Cortex of kidney (tissue), 1 donor: ENCODE measurements at places on chromosomes 7 and 10.

DNA sequence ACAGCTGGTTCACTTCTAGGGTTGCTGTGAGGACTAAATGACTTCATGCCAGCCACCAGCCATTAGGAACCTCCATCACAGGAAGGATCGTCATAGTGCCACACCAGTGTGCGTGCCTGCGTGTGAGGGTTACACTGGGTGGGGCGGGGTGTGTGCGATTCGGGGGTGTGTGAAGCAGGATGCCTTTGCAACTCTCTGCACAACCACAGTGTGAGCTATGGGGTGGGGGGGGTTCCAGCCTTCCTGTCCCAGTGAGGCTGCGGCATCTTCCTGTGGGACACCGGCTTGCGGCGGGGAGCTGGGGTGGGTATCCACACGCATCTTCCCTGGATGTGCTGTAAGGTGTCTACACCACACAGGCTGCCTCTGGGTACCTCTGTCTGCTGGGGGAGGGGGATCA lies 6.9 kb upstream of the ELFN1 start:
- DNase-seq = no peak

DNA sequence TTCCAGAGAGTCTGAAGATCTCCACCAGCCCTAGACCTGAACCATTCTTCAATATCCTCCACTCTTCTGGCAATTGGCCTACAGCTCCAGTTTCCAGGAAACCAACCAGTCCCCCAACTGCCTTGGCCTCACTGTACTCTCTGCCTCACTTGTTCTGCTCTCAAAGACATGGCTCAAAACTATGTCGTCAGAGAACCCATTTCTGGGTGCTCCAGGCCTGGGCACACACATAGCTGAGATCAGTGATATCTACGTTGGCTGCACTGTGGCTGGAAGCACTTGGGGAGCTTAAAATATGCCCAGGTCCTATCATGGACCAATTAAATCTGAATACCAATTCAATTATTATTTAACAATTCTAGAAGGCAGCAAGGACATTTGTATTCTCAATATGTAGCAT lies 93.1 kb downstream of the COBL start:
- no peak for DNase-seq

GRCh38 chr10:22682237-22683139 lies 31.9 kb downstream of the PIP4K2A start:
- no peak for DNase-seq

- DNase-seq = no peak
Measured at GRCh38 chr10:80596391-80597257, 58.9 kb downstream of the SH2D4B start.

DNA sequence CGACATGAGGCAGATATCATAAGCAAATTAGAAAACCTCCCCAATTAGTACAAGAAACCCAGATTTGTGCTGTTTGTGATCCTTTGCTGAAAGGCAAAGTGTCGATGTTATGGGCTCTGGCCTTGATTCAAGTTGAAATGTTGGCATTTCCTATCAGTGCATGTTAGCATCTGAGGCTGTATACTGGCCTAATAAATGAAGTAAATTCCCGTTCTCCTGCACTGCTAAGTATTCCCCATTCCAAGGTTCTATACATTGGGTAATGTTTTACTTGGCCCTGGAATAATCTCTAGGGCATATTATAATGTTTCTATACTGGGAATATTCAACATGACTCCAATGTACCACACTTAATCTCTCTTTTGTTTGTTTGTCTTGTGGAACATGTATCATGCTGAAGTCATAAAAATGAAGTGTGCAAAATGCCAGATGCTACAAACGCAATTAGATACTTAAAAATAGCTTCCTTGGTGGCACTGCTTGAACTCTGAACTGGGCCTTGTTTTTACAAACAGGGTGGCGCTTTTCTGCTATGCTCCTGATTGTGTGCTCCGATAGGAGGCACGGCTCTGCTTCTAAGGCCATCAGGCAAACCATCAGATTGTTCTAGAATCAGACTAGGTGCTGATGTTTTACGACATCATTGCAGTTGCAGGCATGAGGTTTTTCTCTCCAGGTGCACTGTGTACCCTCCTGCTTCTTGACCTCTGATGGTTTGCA lies 156.7 kb upstream of the TCF7L2 start:
- no peak for DNase-seq

- no peak for DNase-seq
Measured at GRCh38 chr10:133335246-133336117, 1.2 kb downstream of the CALY start.

DNA sequence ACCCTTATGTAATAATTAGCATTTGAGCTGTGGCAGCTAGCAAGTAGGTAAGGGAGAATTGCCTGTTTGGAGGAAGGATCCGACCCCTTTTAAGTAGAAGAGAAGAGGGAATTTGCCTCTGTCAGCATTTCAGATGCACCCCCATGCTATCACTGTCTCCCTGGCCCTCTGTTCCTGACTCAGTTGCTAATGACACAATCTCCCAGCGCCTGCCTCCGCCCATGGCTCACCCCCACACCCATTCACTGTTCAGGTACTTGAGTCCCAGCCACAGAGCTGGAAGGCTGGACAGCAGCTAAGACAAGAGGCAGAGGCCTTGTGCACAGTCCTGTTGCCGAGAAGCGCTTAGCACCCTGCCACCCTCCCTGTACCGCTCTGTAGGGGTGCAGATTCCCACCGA lies 512.3 kb upstream of the GALNT17 start:
- DNase-seq = no peak

GRCh38 chr10:126013489-126014281 lies 117.3 kb downstream of the FANK1 start:
- no peak for DNase-seq

DNA sequence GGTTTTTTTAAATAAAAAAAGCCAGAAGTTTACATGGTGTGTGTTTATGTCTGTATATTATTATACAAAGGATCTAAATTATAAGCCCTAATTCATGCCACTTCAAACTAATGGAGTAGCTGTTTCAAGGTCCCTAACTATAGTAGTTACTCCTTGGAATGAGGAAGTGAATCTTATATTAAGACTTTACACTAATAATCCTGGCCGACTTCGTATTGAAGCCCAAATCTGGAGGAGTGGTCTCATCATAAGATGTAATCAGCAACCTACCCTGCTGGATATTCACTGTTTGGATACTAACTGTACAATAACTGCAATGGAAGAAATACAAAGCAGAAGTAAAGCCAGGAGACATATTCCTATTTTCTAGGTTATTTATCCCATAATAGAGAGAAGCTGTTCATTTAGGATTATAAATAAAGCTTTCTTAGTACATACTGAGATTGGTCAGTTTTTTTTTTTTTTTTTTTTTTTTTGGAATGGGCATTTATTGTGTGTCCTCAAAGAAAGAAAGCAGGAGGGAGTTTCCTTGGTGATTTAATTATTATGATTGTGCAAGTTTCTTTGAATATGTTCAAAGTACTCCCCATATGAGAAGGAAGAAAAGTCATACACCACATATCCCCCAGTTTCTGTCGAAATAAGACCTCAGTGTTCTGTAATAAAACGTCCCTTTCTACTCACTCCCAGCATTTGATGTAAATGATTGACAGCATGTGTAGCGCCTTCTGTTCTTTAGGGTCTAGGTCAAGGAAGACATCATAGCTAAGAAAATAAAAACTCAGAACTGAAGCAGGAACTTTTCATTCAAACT lies 397.8 kb downstream of the EXOC4 start:
- no peak for DNase-seq

GRCh38 chr10:635088-635861 lies 54.2 kb downstream of the DIP2C start:
- DNase-seq = no peak

- DNase-seq = no peak
Measured at GRCh38 chr10:51934373-51934772, 235.0 kb upstream of the CSTF2T start.

DNA sequence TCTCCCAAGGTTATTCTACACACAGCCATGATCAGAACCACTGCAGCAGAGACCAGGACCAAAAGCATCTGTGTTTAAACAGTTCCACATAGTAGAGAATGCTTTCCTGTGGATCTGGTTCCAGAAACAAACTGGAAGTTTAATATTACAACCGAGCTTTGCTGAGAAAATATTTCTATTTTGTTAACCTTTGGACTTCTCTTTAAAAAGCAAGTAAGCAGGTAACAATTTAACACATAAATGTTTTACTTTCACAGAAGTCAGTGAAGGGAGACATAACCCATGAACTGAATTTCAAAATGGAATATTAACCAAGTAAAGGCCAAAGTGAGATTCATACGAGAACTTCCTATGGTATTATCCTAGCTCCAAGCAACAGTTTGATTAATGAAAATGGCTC lies 98.6 kb upstream of the PHYHIPL start:
- DNase-seq = no peak

- no peak for DNase-seq
Measured at GRCh38 chr10:72525277-72525676, 100.6 kb downstream of the MICU1 start.

- no peak for DNase-seq
Measured at GRCh38 chr7:158820656-158821055, 8.7 kb downstream of the ESYT2 start.

DNA sequence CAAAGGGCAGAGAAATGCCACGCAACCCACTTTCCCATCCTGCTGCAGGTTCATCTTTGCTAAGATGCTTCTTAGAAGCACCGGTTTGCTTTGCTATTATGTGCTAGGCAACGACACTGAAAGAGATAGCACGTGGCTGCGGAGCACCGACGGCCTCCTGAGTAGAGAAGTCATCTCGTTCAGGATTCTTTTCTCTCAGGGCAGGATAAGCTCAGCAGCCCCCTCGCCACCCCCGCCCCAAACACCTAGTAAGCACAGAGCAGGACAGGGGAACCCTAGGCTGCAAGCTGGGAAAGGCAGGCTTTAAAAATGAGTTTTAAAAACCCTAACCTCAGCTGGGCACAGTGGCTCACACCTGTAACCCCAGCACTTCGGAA lies 15.0 kb downstream of the ASB13 start:
- no peak for DNase-seq

GRCh38 chr10:129951101-129951969 lies 12.7 kb downstream of the EBF3 start:
- DNase-seq = no peak

DNA sequence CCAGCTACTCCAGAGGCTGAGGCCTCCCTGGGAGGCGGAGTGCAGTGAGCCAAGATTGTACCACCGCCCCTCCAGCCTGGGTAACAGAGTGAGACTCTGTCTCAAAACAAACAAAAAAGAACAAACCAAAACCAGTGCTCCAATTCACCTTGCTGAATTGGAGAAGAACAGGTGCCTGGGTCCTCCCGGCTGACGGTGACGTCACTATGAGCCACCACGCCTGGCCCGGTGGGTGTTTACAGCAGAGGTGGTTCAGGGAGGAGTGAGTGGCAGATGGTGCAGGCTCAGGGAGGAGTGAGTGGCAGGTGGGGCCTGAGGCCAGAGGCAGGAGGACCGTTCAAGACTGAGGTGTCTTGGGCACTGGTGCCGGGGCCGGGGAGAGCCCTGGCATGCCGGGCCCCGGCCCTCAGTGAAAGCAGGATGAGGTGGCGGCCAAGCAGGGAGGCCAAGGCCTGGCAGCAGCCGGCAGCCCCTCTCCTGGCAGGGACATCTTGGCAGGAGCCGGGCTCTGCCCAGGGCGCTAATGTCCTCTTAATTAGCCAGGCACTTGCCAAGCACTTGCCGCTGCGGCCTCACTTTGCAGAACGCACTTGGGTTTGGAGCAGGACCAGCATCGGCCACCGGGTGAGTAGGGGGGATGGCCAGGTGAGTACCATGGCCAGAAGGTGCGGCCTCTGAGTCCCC lies 162.8 kb upstream of the TNRC18 start:
- no peak for DNase-seq

DNA sequence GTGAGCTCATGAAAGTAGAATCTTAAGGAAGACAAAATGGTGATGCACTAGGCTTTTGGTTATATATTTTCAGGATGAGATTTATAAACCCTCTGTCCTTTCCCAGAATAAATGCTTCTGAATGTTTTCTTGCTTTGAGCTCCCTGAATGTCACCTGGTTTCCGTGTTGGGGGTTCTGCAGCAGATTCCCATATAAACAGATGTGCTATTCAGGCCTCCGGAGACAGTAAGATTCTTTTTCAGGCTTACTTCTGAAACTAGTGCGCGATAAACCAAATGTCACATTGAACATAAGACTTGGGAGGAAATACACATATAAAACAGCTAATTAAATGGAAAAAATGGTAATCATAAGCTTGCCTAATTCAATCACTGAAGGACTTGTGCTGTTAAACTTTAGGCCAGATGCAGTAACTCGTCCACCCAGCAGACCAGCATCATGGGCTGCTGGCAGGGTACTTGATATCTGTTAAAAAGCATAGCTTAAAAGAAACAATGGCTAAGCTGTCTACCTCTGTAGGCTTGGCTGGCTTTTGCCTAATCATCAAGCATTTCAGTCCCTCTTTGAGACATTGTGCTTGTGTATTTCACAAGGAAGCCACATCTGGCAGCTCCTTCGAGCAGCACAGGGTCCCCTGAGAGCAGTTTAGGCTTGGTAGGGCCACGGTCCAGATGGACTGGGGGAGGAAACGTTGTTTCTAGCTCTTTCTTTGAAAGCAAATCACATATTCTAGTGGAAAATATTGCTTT lies 281.2 kb upstream of the KIAA1217 start:
- DNase-seq = no peak

- no peak for DNase-seq
Measured at GRCh38 chr10:31952066-31952465, 23.4 kb upstream of the ARHGAP12 start.

DNA sequence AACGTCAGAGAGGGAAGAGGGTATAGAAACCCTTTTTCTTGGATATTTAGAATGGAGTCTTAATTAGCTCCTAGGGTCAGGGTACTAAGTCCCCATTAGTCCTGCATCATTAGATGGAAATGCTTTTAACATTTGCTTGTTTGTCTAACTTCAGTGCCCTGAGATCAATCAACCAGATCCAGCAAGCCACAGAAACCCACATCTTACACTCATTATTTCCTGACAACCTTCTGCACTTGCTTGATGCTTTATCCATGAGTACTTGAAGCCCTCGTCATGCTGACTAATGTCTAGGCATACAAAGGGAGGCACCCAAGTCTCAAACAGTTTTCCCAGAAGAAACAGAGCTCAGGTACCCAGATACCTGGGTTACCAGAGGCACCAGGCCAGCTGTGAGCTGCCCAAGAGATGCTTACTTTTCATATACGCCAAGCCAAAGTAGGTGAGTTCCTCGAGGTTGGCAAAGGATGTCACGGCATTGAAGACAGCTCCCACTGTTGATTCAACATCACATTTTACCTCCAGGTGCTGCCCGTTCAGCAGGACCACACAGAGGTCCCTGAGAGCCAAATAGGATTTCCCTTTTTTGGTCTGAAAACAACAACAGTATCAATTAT lies 42.7 kb downstream of the FRMPD2 start:
- no peak for DNase-seq

GRCh38 chr7:47340517-47340916 lies 241.4 kb downstream of the TNS3 start:
- no peak for DNase-seq

- DNase-seq = no peak
Measured at GRCh38 chr7:25455683-25456251, 227.5 kb upstream of the NPVF start.

DNA sequence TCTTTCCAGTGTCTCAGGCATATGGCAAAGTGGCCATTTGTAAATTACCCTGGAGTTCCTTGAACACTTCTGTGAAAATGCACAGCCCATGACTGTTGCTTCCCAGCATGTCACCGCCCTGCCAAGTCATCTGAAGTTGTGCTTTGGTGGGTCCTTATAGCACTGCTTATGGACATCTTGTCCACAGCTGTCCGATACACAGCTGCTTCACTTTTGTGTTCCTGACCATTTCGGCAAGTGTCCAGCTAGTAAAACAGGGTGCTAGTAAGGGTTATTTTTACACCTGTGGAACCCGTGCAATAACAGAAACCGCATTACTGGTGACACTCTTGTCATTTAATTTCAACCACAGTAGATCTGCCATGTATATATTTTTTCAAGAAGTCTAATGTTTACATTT lies 29.7 kb downstream of the PIP4K2A start:
- DNase-seq = no peak

GRCh38 chr10:5448333-5449001 lies 36.1 kb downstream of the NET1 start:
- no peak for DNase-seq
